ENCODE measurements at places on chromosomes 13 and 19. TPM values are rescaled to one million over a fixed set of nuclear protein-coding genes. Genes with fewer than 3 reads are reported as not detected.

Gene SIX5
- total RNA-seq, result 0.59 TPM

Gene COX6B1
- total RNA-seq, result 136 TPM

Gene PVR
- 0.67 TPM for total RNA-seq

Gene GARIN5A
- not detected for total RNA-seq

DNA sequence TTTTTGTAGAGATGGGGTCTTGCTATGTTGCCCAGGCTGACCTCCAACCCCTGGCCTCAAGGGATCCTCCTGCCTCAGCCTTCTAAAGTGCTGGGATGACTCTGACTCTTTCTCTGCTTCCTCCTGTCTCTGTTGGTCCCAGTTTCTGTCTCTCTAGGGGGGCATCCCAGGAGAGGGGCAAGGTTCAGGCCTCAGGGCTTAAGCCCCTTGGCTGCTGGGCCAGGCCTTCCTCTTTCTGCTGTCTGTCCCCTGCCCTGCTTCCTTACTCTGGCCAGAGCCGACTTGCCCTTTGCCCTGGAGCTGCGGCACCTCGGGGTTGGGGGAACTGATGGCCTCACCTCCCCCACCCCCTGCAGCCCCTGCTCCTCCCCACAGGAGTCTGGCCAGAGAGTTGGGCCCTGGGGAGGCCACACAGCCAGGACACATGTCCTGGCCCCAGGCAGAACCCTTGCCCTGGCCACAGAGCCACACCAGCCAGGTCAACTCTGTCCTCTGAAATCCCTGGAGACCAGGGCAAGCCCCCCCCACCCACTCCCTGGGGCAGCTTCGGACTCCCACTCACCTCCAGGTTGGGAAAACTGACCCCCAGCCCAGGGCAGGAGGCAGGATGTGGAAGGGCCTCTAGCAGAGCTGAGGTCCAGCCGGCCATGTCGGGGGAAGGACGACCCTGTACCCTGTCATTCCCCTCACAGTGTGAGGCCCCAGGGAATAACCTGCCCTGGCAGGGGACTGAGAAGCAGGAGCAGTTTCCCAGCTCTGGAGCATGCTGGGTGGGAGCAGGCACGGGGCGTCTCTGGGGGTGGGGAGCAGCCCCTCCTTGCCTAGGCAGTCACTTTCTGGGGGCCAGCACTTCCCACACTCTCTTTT, 23.7 kb downstream of the CEBPA start:
- DNase-seq, result no peak

GRCh38 chr13:23516702-23517101, 53.5 kb upstream of the TNFRSF19 start:
- DNase-seq, result no peak

GRCh38 chr13:112072534-112073244, 5.7 kb downstream of the SOX1 start:
- DNase-seq, result no peak

DNA sequence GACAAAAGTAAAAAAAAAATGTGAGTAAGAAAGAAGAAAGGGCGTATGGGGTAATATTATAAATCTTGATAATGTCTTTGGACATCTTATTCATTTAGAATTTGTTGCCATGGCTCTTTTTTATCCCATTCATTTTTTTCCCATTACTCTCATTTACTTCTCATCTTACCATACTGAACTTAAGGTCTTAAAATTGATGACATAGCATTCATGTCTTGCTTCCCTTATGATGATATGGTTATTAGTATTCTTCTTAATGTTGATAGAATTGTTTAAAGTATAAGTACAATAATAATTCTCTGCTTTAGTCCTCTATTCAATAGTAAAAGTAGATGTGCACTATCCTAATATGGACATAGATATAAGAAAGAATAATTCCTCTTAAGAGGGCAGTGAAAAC, 204.1 kb upstream of the KLF12 start:
- no peak for DNase-seq

DNA sequence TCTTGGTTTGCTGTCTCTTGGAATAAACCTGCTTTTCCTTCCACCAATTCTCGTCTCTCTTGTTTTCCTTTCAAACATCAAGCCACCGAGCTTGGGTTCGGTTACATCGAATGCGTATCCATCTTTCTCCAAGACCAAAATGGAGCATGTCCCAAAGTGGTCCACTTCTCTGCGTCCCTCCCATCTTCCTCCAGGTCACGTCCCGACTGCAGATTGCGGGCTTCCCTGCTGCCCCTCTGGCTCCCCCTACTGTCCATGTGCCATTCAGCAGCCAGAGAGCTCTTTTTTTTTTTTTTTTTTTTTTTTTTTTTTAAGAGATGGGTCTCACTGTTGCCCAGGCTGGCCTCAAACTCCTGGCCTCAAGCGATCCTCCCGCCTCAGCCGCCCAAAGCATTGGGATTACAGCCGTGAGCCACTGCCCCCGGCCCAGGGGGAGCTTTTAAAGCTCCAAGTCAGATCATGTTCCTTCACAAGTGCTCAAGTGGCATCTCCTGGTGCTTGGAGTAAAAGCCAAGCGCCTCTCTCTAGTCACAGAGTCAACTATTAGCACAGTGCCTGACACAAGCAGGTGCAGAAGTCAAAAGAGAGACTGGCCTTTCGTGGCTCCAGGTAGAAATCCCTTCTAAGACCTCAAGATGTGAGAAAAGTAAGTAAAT, 10.0 kb downstream of the COL5A3 start:
- peak; percentile 51 for DNase-seq

GRCh38 chr13:98171900-98172589, 5.0 kb downstream of the RNF113B start:
- DNase-seq, result no peak

All from CD4-positive, alpha-beta T cell (primary cell).